ENCODE measurements at places on chromosomes 16 and 17.

GRCh38 chr16:54977211-54977610 is 46.5 kb downstream of the IRX5 start:
- no peak for DNase-seq

DNA sequence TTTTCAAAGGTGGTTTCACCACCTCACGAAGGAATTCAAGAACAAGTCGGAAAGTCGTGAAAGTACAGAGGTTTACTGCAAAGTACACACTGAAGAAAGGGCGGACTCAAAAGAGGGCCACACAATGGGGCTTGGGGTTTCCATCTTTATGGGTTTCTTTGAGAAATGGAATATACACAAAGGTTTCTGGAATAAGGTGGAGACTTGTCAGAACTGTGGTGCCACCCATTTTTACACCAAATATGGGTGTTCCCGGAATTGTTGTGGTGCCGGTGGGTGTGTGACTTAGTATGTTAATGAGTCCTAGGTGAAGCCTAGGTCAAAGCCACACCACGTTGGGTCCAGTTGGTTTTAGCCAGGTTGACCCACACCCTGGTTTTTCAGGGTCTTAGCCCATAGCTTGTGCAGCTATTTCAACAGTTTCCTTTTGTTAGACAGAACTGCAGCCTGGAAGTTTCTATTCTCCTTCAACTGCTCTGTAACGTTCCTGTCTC is 567 bp upstream of the GCSH start:
- DNase-seq: no peak

- DNase-seq: no peak
Observed at GRCh38 chr17:36824678-36825101, 112.6 kb upstream of the LHX1 start.

GRCh38 chr17:77834170-77835115 is 124.1 kb upstream of the TNRC6C start:
- peak; percentile 56 for DNase-seq

DNA sequence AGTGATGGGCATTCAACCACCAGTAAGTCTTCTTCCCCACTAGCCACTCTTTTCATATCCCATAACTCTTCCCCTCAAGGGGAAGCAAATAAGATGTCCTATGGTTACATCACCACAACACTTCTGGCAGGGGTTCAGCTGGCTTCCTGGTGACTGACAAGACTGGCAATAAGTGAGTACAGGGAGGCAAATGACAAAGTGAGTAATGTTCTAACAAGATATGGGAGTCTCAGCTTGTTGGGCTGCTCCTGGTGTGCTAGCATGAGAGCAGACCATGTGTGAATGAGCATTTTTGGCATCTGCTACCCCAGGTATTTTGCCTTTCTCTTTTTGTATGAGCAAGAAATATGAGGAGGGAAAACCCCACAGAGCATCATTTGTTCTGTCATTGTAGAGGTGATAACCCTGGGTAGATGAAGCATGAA is 9.9 kb downstream of the TMIGD1 start:
- peak; percentile 36 for DNase-seq

GRCh38 chr16:72989579-72990551 is 58.1 kb downstream of the ZFHX3 start:
- no peak for DNase-seq

DNA sequence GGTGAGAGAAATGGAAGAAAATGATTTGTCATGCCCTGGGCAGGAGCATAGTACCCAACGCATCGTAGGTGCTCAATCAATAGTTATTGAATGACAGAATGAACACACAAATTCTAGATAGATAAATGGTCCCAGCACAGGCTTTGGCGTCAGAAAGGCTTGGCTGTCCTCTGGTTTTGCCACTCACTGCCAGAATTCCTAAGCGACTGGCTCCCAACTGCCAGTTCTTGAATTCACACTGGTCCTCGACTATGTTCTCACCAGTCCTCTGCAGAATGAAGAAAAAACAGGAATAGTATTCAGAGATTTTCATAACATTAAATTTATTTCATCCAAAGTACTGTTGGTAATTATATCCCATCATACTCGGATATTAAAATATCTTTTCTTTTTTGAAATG is 163.1 kb upstream of the NOL11 start:
- DNase-seq: no peak

- DNase-seq: no peak
Observed at GRCh38 chr16:31271621-31272190, 11.9 kb downstream of the ITGAM start.

GRCh38 chr17:2971851-2972250 is 91.6 kb downstream of the OR1D5 start:
- no peak for DNase-seq

DNA sequence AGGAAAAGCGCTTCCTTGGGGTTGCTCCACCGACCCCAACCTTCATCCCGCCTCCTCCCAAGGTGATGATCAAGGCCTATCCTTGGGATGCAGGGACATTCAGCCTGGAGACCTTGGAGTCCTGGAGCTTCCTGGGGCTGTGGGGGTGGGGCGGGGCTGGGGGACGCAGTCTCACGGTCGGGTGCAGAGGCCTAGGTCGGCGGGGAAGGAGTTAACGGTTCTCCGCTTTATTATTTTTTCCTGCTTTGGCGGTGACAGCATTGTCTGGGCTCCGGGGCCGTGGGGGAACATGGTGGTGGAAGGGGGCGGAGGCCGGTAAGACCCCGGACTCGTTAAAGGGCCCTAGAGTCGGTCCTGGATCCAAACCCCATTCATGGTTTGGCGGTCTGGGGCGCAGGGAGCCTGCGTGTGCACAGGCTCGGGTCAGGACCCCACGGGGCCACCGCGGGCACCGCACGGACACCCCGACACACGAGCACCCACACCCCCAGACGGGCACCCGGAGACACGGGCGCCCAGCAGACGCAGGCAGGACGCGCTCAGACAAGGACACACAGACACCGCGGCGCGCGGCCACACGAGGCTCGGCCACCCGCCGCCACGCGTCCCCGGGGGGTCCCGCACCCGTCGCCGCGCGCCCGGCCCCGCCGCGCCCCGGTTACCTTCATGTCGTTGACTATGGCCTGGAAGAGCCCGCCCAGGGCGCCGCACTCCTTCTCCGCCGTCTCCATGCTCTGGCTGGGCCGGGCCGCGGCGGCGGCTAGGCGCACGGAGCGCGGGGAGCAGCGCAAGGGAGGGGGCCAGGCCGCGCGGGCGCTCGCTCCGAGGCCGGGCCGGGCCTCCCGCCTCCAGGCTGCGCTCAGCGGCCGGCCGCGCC is 554 bp downstream of the MTSS2 start:
- no peak for DNase-seq

GRCh38 chr17:4477255-4477791 is 21.4 kb upstream of the SPNS2 start:
- no peak for DNase-seq

DNA sequence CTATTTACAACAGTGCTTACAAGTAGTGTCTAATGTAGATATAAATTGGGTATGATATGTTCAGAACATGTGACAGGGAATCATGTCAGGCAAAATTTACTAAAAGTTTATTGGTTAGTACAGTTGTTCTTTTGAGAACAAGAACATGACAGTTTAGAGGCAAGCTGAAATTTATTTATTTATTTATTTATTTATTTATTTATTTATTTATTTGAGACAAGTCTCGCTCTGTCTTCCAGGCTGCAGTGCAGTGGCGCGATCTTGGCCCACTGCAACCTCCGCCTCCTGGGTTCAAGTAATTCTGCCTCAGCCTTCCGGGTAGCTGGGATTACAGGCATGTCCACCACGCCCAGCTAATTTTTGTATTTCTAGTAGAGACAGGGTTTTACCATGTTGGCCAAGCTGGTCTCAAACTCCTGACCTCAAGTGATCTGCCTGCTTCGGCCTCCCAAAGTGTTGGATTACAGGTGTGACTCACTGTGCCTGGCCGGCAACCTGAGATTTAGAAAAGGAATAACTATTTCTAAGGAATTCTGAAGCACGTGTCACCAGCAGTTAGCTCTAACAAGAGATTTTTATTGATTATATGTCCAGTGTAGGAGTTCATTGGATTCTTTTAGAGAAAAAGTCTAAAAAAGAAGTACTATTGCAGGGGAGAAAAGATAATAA is 24.9 kb downstream of the MRTFB start:
- no peak for DNase-seq

- DNase-seq: no peak
Observed at GRCh38 chr17:79597996-79598895, 12.6 kb downstream of the RBFOX3 start.

- DNase-seq: peak; percentile 84
Observed at GRCh38 chr16:2715519-2715918, 4.5 kb downstream of the PRSS27 start.

DNA sequence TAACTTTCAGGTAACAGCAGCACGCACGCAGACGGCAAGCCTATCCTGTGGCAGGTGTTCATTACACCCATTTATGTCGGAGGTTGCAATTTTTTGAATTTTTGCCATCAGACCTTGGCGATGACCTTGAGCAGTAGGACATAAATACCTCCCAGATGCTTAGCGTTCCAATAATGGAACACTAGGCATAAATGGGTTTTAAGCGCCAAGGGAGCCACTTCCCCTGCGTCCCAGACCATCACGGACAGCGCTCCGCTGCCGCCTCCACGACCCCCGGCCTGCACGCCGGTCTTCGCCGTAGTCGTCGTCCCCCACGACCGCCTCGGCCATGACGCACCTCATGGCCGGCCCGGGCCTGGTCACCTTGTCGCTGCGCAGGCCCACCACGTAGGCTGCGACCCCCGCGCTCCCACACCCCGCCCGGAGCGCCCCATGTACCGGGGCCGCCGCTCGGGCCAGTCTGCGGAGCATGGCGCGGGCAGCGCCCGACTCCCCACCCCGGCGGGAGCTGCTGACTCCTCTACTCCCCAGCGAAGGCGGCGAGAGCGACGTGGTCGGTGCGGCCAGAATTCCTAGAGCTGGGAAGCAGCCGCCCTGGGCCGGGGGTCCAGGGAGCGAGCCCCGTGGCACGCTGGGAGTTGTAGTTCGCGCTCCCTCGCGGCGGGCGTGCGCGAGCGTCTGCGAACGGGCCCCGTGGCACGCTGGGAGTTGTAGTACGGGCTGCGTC is 22.7 kb downstream of the TMEM235 start:
- peak; percentile 83 for DNase-seq

DNA sequence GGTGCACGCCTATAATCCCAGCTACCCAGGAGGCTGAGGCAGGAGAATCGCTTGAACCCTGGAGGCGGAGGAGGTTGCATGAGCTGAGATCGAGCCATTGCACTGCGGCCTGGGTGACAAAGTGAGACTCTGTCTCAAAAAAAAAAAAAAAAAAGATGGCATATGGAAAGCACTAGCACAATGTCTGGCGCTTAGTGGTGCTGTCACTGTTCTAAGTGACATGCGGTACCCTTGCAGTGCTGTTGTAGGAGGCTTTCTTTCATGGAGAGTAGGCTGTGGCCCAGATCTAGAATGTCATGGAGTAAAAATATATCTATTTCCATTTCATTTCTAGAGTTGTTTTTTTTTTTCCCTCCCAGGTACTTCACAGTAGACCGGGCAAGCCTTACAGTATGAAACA is 14.6 kb upstream of the METTL9 start:
- no peak for DNase-seq

DNA sequence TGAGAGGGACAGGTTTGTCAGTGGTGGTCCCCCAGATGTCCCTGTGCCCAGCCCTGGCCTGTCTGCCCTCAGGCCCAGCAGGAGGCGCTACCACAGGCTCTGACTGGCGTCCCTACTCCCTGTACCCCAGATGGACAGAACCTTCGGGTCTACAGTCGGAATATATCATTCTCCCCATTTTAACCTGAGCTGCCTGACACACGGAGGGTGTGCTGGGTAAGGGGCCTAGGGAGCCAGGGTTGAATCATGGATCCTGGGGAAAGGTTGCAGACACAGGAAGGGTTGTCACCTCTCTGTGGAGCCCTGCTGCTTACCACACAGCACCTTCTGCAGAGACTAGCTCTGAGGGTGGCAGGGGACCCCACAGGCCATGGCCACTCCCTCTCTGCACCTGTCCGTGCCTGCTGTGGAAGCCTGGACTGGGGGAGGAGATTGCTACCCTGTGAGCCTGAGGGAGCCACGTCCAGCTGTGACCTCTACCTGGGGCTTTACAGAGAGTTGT is 162.2 kb upstream of the ZNF267 start:
- no peak for DNase-seq

DNA sequence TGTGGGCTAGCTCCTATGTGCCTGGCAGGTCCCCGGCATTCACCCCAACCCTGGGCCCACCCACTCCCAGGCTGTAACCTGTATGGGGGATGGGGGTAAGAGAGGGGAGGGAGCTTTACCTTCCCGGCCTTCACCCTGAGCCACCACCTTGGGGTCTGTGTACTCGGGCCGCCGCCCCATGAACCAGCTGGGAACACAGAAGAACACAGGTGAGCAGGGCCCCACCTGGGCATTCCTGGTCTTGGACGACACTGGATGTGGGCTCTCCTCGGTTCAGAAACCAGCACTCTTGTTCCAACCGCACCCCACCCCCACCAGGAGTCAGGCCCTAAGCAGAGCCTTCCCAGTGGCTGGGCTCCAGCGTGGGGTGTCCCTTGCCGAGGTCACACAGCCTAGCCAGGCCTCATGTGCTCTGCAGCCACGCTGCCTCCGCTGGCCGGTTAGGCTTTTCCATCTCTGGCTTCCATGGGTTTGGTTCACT is 18.8 kb downstream of the B9D1 start:
- no peak for DNase-seq

- no peak for DNase-seq
Observed at GRCh38 chr16:86823888-86824671, 245.7 kb downstream of the FOXL1 start.

GRCh38 chr16:11203111-11203623 is 52.8 kb downstream of the SOCS1 start:
- DNase-seq: no peak

GRCh38 chr17:13513039-13513405 is 88.7 kb downstream of the HS3ST3A1 start:
- no peak for DNase-seq

GRCh38 chr17:78419970-78420815 is 41.7 kb downstream of the PGS1 start:
- DNase-seq: no peak

DNA sequence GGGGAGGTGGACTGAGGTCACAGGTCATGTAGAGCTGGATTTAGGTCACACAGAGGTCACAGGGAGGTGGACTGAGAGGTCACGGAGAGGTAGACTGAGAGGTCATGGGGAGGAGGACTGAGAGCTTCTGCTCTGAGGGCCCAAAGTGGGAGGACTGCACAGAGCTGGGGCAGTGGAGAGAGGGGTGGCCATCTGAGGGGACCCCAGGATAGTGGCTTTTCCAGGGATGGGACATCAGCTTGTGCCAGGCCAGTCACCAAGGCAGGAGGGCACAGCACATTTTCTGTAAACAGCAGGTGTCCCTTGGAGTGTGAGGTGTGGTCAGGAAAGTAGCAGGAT is 26.1 kb upstream of the JPT2 start:
- DNase-seq: no peak

DNA sequence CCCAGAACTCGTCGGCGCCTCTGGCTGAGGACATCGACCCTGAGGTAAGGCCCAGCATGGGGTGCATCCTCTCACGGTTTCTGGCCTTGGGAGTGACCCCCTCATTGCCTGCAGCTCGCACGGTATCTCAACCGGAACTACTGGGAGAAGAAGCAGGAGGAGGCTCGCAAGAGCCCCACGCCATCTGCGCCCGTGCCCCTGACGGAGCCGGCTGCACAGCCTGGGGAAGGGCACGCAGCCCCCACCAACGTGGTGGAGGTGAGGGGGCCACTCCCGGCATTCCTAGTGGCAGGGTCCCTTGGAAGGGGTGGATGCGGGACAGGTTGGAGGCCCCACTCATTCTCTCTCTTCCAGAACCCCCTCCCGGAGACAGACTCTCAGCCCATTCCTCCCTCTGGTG is 8.4 kb upstream of the MRPL12 start:
- no peak for DNase-seq

GRCh38 chr16:31073142-31073969 is 684 bp downstream of the ZNF668 start:
- DNase-seq: peak; percentile 85

GRCh38 chr16:89599451-89599858 is 14.0 kb upstream of the DPEP1 start:
- peak; percentile 20 for DNase-seq

GRCh38 chr16:79269211-79269863 is 331.2 kb downstream of the MAF start:
- peak; percentile 44 for DNase-seq

Data from CD4-positive, alpha-beta T cell treated with Interleukin-12 subunit alpha and Interleukin-12 subunit beta, for 1 hour (primary cell).